ENCODE measurements at places on chromosomes 3 and 15.

- peak; percentile 6 for DNase-seq
Observed at GRCh38 chr3:58529516-58530353, 7.3 kb downstream of the ACOX2 start.

DNA sequence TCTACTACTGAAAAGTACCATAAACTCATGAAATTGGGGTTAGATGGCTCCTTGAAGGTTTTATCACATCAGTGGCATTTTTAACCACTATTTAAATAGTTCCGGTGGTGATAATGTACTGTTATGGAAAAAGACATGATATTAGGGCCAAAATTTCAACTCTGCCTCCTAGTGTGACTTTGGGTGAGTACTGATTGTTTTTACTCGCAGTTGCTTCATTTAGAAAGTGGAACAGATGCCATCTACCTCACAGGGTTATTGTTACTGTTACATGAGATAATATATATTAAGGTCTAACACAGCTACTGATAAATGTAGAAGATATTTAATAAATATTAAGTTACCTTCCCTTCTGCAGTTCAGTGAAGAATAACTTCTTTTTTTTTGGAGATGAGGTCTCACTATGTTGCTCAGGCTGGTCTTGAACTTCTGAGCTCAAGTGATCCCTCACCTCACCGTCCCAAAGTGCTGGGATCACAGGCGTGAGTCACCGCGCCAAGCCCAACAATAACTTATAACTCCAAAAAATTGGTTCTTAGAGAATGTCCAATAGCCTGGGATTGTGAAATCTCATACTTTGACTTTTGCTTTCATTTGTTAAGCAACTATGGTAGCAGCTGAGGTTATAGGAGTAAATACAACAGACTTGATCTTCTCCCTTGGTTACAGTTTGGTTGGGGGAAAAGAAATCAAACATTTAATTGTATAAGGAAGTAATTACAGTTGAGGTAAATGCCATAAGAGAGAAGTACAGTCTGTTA lies 48.3 kb downstream of the MEF2A start:
- no peak for DNase-seq

- no peak for DNase-seq
Observed at GRCh38 chr3:108455212-108455705, 55.1 kb downstream of the MYH15 start.

GRCh38 chr15:36472672-36473071 lies 106.8 kb upstream of the CDIN1 start:
- no peak for DNase-seq

GRCh38 chr3:126961791-126962461 lies 21.0 kb upstream of the PLXNA1 start:
- no peak for DNase-seq

DNA sequence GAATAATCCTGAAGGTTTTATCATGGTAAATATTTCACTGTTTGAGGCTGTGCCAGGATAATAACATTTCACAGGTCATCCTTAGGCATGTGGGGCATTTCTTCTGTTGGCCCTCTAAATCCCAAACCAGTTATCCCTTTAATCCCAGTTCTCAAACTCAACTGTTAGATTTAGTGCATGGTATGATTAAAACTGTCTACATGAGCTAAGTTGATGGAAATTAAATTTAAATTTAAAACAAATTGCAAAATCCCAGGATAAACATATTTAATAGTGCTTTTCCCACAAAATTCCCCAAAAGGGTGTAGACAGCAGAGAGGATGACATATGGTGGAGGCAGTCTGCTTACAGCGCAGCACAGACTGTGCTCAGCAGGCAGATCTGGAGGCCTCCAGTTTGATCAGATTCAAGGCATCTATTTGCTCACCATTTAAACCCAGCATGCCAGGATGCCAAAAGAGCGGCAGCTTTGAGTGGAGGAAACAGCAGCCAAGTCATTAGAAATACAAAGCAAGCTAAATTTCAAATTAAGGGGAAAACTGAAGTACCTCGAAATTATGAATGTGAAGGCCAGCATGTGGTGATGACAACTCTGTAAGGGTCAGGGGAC lies 325.8 kb downstream of the KCNH8 start:
- no peak for DNase-seq

DNA sequence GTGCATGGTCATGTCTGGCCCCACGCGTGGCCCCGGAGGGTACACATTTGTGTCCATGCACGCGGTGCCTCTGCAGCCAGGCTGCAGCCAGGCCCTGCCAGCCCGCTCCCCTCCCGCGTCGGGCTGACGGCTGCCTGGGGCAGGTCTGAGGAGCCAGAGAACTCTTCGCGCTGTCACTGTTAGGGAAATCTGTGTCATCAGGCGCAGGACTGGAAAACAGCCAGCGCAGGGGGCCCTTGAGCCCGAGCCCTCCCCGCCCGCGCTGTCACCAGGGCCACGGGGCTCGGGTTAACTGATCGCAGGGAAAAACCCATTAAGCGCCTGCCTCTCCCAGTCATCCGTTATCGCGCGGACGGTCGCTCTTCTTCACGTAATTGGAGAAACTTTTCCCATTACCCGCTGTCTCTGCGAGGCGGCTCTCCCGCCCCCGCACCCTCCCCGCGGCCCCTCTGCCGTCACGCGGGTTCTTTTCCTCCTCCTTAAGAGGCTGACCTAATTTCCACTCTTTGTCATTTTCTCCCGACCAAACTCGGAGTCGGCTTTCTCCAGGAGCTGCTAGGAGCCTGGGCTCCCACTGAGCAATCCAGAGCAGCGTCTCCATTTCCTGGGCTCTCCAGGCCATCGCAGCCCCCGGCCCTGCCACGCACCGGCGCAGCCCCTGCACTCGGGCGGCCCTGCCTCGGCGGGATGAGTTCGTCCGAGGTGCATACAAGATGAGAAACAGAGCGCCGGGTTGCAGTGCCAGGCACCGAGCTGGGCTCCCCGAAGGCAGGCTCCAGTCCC lies 57.5 kb upstream of the PRR23E start:
- no peak for DNase-seq

DNA sequence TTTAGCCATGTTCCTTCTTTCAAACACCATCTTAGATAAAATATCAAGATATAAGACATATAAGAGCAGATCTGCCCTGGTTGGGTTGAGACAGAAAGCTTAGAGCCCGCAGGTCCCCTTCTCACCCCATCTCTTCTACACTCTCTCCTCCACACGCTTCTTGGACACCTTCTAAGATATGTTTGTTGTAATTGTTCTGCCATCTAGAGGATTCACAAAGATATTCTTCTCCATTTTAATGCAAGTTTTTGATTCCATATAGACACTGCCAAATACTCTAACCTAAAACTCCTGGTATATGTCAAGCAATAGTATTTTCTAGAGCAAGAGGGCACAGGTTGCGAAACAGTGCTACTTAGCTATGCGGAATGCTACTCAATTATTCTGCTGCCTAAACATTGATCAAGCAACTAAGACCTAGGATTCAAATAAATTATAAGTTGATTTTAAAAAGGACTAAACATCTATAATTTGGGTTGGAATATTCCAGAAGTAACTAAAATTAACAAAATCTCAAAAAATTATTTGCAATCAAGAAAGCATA lies 6.8 kb downstream of the CHRM5 start:
- no peak for DNase-seq

GRCh38 chr3:133958071-133958805 lies 62.6 kb upstream of the RAB6B start:
- no peak for DNase-seq

DNA sequence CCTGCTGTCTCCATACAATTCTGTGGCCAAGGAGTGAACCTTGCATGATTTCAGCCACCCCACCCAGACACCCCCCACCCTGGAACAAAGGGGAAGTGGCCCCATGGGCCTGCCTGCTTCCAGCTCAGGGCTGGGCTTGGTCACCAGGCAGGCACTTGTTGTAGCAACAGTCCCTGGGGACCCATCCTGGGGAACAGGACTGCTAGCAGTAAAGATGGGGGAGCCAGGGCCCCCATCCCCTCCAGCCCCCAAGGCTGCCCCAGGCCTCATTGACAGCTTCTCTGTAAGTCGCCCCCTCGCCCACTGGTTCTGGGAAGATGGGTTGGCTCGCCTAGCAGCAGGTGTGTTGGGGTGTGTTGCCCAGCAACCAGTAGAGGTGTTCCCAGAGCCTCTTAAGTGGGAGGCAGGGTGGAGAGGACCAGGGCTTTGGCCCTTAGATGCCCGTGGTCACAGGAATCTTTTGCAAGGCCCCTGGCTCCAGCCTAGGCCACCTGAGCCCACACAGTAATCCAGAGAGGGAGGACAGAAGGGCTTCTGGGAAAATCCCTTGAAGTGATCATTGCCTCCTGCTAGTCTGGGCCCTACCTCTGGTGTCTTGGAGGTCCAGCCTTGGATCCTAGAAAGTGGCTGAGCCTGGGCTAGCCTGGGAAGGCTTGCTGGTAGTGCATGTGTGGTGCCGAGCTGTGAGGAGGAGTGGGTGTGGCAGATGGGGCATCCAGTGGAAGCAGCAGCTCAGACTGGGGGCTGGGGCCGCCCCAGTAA lies 48.9 kb downstream of the CYP11A1 start:
- DNase-seq: no peak

DNA sequence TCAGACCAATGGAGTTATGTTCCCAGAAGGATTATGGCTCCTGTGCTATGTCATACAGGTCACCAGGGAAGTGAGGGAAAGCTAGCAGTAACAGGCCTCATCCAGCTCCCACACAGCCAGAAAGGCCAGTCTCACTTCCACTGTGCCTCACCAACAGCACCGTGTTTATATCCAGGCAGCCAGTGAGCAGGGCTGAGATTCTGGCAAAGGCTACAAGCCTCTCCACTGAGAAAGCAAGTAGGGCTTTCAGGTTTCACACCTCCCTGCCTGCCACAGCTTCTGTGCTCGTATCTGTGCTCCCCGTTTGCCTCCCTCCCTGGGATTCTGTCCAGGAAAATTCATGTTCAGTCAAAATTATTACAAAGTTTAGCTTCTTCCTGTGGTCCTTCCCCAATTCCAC lies 14.9 kb upstream of the CFAP20DC start:
- DNase-seq: no peak

GRCh38 chr15:96038650-96039049 lies 291.9 kb upstream of the NR2F2 start:
- DNase-seq: no peak

- no peak for DNase-seq
Observed at GRCh38 chr3:25097023-25097422, 331.0 kb upstream of the RARB start.

DNA sequence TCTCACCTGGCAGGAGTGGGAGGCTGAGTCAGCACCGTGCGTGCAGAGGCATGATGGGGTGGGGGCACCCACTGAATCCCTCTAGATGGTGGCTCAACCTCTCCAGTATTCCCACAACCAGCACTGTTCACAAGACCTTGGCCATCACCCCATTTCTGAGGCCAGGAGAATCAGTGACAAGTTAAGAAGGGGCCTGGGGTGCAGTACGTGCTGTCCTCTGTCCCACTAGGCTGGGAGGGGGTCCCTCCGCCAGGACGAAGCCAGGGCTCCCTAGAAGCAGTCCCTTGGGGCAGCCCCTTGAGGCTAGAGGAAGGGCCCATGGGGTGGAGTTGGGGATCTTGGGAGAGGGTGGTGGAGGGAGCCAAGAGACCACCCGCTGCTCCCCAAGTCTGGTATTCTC lies 4.8 kb downstream of the MYL3 start:
- no peak for DNase-seq

DNA sequence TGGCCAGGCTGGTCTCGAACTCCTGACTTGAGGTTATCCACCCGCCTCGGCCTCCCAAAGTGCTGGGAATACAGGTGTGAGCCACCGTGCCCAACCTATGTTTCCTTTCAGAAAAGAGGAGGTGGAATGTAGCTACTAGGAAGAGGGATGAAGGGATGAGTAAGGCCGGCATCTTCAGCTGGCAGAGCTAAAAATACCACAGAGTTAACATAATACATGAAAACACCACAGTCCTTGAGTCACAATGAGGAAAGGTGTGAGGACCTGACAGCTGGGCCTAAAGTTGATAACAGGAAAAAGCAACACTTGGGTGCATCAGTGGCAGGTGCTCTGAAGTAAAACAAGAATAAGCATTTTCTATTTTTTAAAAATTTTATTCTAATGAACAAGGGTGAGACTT lies 392.2 kb downstream of the DIPK2A start:
- DNase-seq: no peak

- no peak for DNase-seq
Observed at GRCh38 chr3:39398700-39399099, 7.8 kb upstream of the RPSA start.

GRCh38 chr3:142272200-142272891 lies 47.0 kb upstream of the GK5 start:
- DNase-seq: no peak

- DNase-seq: no peak
Observed at GRCh38 chr3:138332472-138333073, 2.9 kb upstream of the NME9 start.

DNA sequence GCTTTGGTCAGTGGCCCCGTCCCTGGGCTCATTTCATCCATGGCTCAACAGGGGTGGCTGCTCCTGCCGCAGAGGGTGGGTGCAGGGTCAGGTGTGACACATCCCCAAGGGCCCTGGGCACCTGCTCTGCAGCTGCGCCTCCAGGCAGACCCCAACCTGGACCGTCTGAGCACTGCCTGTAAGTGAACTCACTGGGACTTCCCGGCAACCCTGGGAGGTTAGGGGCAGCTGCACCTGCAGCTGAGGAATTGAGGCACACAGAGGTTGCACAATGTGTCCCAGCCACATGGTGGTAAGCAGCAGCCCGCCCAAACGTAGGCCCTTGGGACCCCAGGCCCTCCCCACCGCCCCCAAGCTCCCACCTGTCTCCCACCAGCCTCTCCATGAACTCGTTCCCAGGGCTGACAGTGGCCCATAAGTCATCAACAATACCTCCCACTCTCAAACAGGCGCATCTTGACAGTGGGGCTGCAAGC lies 55.1 kb downstream of the PLXNA1 start:
- DNase-seq: no peak

DNA sequence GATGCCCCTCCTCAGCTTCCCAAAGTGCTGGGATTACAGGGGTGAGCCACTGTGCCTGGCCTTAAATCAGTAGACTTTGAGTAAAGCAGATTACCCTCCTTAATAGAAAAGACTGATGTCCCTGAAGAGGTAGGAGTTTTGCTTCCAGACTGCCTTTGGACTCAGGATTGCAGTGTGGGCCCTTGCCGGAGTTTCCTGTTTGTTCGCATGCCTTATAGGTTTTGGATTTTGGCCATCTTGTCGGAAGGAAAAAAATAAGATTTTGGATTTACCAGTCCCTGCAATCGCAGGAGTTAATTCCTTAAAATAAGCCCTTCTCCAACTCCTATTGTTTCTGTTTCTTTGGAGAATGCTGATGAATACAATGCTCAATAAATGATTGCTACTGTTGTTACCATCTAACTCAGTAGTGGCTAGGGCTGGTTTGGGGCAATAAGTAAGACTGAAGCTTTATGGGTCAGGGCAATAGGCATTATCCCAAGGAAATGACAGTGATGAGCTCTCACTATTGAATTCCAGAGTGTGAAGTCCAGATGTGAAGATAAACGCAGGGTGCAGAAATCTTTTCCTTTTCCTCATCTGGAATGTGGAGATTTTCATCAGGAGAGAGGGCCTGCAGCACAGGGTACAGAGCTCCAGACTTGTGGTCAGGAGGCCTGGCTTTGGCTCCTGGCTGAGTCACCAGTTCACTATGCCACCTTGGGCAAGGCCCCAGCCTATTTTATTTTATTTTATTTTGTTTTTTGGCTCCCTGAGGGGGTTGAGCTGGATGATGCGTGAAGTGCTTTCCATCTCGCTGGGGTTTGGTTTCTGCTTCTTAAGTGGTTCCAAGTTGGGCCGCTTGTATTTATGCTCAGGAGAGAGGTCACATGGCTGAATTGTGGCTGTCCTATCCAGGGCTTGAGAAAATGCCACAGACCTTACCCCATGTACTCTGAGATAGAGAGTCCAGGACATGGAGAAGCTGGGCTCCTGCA lies 25.3 kb downstream of the FOXL2 start:
- no peak for DNase-seq

- no peak for DNase-seq
Observed at GRCh38 chr15:51403072-51403878, 61.8 kb downstream of the GLDN start.

Data from SHP77 treated with DMSO at 0.1 percent for 48 hours (cell line).